Forelimb muscle (tissue), 1 donor: ENCODE measurements at places on chromosomes 4 and X. TPM values are rescaled to one million over a fixed set of nuclear protein-coding genes. Genes with fewer than 3 reads are reported as not detected.

DNA sequence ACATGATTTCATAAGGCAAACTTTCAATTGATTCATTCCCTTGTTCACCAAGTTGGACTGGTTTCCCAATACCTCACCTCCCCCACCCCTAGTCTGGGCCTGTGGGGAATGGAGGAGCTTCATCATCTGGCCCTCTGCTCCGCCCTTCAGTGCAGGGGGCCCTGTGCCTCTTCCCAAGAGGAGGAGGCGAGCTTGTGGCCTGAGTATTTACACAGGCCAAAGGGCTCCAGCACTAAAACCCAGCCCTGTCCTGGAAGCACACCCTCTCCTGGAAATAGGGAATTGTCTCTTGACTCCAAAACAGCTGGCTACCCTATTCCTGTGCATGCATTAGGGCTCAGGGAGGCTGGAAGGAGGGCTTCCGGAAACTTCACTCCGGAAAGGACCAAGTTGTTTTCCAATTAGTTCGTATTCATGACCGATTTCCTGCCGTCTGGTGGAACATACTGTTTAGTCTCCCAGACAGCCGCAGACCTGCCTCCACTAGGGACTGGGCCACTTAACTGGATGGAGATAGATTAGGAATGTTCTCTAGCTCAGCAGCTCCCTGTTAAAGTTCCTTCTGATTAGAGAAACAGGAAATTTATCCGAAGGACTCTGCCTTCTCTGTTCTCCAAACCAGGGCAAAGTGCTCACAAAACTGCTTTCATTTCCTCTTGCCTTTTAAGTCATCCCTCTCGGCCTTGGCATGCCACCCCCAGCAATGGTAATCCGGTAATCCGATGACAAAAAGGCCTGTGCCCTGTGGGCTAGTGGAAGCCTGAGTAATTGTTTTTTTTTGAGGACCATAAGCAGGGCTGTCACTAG lies 5.8 kb downstream of the SRPX2 start:
- peak; percentile 53 for DNase-seq

DNA sequence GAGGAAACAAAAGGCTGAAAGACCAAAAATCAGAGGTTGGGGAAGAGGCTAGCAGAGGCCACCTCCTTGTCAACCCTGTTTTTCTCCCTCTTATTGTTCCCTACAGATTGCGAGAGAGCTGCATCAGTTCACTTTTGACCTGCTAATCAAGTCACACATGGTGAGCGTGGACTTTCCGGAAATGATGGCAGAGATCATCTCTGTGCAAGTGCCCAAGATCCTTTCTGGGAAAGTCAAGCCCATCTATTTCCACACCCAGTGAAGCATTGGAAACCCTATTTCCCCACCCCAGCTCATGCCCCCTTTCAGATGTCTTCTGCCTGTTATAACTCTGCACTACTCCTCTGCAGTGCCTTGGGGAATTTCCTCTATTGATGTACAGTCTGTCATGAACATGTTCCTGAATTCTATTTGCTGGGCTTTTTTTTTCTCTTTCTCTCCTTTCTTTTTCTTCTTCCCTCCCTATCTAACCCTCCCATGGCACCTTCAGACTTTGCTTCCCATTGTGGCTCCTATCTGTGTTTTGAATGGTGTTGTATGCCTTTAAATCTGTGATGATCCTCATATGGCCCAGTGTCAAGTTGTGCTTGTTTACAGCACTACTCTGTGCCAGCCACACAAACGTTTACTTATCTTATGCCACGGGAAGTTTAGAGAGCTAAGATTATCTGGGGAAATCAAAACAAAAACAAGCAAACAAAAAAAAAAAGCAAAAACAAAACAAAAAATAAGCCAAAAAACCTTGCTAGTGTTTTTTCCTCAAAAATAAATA lies 179.9 kb downstream of the AR start:
- DNase-seq = no peak

DNA sequence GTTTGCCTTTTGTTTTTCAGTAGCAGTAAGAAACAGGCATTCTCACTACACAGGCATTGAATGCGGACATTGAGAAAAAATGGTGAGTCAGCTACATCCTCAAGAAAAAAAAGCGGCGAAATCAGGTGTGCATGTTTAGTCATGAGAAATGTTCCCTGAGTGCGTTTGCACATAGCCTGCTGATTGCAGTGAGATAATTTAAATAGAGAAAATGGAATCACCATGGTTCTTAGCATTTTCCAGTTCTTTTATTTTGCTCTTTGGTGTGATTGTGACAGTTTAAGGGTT lies 54.1 kb upstream of the CLDN34 start:
- DNase-seq = no peak

- DNase-seq = no peak
Measured at GRCh38 chrX:19403696-19404095, 60.0 kb downstream of the PDHA1 start.

GRCh38 chr4:3251691-3252479 lies 2.9 kb downstream of the MSANTD1 start:
- DNase-seq = no peak

DNA sequence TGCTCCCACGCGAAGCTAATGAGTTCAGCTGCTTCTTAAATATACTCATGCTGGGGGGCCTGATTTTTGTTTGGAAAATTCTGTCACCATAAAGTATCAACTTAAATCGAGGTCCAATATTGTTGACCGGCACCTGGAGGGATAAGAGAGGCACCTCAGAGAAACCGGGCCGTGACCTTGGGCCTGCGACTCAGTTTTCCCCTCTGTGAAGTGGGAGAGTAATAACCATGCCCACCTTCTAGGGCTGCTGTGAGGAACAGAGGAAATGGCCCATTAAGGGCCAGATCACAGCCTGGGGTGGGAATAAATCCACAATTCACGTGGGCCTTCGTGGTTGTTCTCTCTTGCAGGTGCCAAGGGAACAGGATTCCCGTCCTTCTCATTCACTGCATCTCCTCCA lies 39.4 kb downstream of the ZBTB49 start:
- DNase-seq = no peak

DNA sequence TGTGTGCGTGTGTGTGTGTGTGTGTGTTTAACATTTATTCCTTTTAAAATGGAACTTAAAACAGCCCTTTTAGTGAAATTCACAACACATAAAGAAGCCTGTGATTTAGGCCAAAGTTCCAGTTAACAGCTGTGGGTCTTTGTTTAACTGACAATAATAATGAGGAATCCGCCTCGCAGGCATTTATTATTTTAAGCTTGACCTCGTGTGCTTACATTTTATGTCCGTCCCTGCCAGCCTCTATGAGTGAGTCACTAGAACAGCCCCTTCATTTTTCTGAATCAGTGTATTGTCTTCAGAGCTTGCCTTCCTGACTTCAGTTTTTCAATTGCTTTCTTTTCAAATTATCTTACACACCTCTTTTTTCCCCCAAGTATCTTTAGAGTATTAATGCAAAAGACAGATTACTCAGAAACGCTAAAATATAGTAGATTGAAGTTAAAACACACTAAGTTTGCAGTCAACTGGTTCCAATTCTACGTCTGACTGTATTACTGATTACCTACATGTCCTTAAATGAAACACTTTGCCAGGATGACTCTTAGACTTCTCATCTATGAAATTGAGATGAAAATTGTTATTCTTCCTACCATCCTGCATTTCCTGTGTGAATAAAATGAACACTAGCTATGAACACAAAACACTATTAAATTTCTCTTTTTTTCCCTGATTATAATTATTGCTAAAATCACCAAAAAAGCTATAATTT lies 319.6 kb upstream of the HS3ST1 start:
- no peak for DNase-seq

- no peak for DNase-seq
Measured at GRCh38 chr4:39066371-39066770, 4.3 kb downstream of the KLHL5 start.

DNA sequence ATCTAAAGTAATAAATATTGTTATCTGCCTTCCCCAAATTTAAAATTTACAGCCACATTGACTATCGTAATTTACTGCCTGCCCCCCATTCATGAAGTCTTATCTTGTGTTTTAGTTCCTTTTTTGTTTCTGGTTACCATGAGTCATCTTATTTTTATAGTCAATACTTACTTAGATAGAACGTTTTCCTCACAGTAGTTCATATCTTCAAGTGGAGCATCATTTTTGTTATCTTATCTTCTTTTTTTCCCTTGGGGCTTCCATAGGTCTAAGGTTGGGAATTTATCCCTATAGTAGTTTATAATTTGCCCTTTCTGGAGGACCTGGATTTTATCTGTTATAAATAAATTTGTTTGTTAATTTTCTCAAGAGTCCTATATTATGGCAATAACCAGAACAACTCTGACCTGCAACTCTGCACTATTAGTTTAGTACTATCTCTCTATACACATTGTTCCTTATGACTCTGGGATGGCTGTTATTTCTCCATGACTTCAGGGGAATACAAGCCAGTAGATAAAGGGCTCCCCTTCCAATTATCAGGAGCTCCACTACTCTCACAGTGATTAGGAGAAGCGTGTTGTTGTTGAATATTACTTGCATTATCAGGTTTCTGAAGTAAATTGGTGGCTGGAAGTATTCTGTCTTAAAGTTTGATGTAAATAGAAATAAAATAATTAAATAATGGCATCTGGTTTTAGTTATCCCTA lies 330.6 kb downstream of the GALNTL6 start:
- DNase-seq = no peak

DNA sequence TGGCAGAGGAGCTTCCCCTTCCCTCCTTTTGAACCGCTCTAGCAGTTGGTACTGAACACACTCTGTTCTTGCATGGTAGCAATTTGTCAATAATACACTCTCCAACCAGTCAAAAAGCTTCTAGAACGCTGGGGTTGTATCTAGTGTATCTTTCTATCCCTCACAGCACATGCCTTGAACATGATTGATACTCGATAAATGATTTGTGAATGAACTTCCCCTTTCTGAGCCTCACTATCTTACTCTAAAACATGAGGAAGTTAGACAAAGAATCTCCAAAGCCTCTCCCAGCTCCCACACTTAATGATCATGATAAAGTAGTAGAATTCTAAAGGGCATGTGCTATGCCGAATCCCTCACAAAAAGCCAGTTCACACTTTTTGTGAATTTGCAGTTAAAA lies 64.4 kb downstream of the DLG3 start:
- no peak for DNase-seq

DNA sequence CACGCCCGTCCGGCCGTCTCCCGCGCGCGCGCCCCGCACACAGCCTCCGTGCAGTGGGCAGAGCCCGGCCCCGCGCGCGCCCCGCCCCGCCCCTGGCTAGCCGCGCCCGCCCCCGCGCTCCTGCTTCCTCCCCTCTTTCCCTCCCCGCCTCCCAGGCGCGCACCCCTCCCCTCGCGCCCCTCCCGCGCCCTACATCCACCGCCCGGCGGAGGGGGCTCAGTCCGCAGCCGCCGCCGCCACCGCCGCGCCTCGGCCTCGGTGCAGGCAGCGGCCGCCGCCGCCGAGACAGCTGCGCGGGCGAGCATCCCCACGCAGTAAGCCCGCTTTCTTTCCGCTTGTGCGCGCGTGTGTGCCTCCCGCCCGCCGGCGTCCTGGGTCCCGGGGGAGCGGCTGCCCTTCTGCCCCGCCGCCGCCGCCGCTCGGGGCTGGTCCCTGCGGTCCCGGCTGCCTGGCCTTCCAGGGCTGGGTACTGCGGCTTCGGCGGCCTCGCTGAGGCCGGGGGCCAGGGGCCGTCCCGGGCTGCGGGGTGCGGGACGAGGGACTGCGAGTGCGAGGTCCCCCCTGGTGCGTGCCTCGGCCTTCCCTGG lies at the start of gene FHL1:
FHL1 (plus strand) TSS at position 219 of the 587 bp plus-strand sequence.
- DNase-seq = no peak

DNA sequence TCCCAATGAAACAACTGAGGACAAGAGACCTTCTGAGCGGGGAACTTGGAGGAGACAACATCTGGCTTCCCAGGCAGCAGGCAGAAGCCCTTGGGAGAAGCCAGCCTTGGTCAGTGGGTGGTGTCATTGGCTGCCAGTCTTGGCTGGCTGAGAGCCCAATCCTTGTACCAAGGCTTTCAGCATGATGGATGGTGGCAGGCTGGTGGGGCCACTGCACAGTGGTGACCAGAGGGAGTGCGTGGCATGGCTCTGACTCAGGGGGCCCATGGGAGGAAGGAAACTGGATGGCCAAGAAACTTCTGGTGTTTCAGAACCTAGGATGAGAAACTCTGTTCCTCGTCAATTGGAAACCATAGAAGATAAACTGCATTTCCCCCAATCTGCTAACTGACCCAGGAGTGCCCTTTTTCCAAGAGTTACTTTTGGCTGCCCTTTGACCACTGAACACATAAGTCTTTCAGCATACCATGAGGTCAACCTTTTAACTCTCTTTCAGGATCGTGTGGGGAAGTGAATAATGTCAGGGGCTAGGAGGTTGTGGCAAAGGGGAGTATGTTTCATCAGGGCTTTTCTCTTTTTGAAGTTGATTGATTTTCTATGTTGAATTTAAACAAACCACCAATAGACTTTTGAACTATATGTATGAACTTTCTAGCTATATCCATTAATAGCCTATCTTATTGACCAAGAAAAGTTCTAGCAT lies 60.9 kb downstream of the SOWAHB start:
- DNase-seq = no peak

- DNase-seq = no peak
Measured at GRCh38 chrX:106220177-106220576, 52.1 kb downstream of the PWWP3B start.

DNA sequence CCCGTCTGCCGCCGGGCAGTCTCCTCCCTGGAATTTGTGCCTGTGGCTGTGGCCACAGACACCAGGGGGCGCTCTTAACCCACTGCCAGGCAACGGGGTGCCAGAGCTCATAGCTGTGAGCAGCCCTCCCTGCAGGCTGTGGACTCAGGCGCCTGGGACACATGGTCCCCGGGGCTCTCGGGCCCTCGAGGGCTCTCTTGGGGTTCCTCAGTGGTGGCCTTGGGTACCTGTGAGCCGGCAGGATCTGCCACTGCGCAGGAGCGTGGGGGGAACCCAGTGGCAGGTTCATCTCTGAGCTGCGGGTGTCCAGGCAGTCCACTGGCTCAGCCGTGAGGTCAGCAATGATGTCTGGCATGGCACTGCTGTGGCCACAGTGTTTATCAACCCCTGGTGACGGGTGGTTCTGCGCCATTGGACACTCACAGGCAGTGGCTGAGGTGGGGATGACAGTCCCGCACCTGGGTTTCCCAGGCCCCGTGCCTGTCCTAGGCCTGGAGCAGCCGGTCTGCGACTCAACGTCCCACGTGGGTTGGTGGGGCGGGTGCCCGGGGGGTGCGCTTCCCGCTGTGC lies 37.2 kb downstream of the PCGF3 start:
- no peak for DNase-seq

- DNase-seq = no peak
Measured at GRCh38 chr4:76579596-76580375, 144.8 kb downstream of the SHROOM3 start.

DNA sequence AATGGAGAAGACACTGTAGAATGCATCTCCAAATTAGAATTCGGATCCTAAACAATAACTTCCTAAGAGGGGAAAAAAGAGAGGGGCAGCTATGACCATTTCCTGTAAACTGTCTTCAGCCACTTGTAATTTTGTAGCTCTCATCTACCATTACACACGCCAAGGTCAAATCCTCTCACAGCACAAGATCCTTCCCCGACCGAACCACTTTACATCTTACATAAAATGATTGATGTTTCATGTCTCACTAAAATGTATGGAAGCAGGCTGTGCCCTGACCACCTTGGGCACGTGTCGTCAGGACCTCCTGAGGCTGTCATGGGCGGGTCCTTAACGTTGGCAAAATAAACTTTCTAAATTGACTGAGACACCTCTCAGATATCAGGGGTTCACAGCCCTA lies 24.1 kb upstream of the PBDC1 start:
- no peak for DNase-seq

FTSJ1 gene
- polyA plus RNA-seq = 22.2 TPM

SMPX gene
- polyA plus RNA-seq = 291 TPM

G3BP2 gene
- polyA plus RNA-seq = 152 TPM

TREX2 gene
- polyA plus RNA-seq = 0.20 TPM

CPLX1 gene
- polyA plus RNA-seq = 0.40 TPM

EREG gene
- not detected for polyA plus RNA-seq

MAOB gene
- 0.95 TPM for polyA plus RNA-seq

ADH1C gene
- 5.9 TPM for polyA plus RNA-seq
